ENCODE measurements at places on chromosomes 12 and 14. TPM values are rescaled to one million over a fixed set of nuclear protein-coding genes. Genes with fewer than 3 reads are reported as not detected.

The NR1H4 gene
- polyA plus RNA-seq = 0.23 TPM

DNA sequence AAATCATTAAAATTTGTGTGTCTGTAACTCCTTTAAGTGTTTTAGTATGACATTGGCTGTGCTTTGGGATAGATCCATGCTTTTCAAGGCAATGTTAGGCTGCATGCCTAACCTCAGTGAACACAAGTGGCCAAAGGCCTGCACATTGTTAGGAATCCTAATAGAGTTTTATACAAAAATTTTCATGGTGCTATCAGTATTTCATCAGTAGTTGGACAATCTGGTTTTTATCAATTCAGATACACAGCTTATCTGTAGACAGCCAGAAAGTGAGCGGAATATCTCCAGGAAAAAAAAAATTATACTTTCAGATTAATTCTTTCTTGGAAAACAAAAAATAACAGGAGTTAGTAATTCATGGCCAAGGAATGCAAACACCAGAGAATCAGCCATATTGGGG lies 324.0 kb upstream of the PDE3A start:
- H3K36me3 ChIP-seq = no peaks in the 10 kb centered on the region
- H3K4me3 ChIP-seq = no peak overlapping the region
- no peak overlapping the region for H3K27ac ChIP-seq
- no peaks in the 10 kb centered on the region for H3K4me1 ChIP-seq

DNA sequence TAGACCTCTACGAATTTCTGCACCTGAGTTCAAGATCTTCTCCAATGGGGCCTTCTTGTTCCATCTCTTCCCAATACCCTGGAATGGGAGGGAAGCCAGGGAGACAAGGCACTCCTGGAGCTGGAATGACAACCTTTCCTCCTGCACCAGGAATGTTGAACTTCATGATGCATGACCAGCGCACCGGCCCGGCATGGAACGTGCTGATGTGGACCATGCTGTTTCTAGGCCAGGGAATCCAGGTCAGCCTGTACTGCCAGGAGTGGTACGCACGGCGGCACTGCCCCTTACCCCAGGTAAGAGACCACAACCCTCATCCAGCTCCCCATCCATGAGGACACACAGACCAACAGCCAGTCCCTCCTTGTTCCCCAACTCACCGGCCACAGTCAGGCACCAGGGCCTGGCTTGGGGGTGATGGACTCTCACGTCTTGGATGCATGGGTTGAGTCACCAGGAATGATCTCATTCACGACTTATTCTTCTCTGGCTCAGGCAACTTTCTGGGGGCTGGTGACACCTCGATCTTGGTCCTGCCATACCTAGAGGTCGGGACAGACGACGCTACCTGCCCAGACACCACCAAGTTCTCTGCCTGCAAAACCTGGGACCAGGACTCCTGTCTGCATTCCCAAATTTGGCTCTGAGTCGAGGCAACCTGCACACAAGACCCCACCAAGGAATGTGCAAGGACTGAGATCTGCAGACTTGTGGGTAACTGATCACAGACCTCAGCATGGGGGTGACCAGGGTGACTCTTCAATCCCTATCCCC lies 20.5 kb downstream of the SOAT2 start:
- DNase-seq = no peak
- no peaks in the 10 kb centered on the region for H3K27me3 ChIP-seq
- no peak overlapping the region for H3K27ac ChIP-seq
- no peaks in the 10 kb centered on the region for H3K4me1 ChIP-seq

The RAB2B gene
- polyA plus RNA-seq = 15.7 TPM
